ENCODE measurements at places on chromosomes 16 and 17.

- no peak for DNase-seq
Observed at GRCh38 chr17:17516941-17517720, 20.9 kb upstream of the RASD1 start.

- no peak for DNase-seq
Observed at GRCh38 chr17:7043497-7044198, at the start of gene SLC16A11. Gene SLC16A11, minus strand, starts transcription at chr17:7044092. Its CDS starts 579 bp downstream, at chr17:7043513.

DNA sequence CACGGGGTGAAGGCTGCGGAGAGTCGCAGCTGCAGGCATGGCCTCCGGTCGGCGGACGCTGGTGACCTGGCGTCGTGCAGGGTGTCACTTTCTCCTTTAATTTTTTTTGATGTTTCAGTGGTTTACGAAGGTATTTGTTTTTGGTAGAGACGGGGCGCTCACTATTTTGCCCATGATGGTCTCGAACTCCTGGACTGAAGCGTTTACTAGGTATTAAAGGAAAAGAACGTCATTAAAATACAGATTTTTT lies 17.1 kb downstream of the ZNF213 start:
- DNase-seq: no peak

GRCh38 chr17:50051082-50051576 lies 4.8 kb upstream of the ITGA3 start:
- DNase-seq: no peak

- DNase-seq: no peak
Observed at GRCh38 chr16:63938661-63939060, 1183.2 kb downstream of the CDH11 start.

DNA sequence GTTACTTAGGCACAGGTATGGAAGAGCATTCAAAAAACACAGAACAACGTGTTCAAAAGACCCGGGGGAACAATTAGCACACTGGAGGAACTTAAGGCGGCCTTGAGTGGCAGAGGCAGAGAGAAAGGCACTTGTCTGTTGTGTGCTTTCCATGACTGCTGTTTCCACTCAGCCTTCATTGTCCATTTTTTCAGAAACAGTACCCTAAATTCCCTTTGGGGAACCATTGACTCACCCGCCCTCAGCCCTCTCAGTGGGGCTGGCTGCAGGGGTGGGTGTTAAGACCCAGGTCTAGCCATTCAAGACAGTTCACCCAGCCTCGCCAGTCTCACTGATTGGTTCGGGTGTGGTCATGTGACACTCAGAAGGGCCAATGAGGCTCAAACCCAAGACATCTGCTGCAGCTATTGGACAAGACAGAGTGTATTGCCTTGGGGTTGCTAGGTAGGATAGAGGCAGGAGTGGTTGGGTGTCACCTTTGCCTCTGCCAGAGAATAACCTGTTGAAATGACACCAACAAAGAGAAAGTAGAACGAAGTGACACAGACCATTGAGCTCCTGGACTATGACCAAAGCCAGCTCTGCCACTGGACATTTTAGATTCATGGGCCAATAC lies 19.6 kb upstream of the CEP20 start:
- DNase-seq: no peak

DNA sequence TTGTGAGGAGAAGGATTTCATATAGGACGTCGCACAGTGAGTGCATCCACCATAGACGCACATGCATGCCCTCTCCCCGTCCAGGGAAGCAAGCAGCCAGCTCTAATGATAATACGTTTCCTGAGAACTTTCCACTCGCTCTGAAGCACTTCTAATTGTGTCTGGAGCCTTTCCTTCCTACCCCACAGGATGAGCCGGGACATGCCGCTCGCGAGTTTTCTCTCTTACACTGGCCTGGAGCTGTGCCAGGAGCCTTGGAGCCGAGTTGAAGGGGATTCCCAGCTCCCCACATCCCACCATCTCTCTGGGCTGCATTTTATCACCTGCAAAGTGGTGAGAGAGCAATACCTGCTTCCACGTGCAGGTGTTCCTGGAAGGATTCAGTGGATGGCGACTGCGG lies 368.1 kb downstream of the C16orf95 start:
- DNase-seq: no peak

DNA sequence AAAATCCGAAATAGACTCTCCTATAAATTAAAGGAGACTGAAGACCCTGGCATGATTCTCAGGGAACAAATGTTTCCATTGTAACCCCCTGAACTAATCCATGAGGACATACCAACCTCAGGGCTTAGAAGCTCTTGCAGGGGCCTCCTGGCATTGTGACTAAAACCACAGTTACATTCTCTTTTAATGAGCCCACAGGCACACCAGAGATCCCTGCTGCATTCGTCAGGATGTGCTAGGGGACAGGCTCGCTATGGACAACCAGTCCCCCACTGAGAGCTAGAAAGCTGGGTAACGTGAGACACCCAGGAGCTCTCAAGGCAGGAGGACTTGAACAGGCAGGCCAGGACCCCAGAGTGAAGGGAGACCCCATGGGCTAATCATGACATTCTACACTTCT lies 140.6 kb upstream of the TNRC6C start:
- no peak for DNase-seq
